Head of caudate nucleus (tissue), 42 donors: ENCODE measurements at places on chromosomes 5 and 9.
A peak's percentile ranks its signal among the peaks of the same experiment; 100 is the strongest.

GRCh38 chr5:132825834-132826391 lies 4.5 kb downstream of the SHROOM1 start:
- no peak for DNase-seq

DNA sequence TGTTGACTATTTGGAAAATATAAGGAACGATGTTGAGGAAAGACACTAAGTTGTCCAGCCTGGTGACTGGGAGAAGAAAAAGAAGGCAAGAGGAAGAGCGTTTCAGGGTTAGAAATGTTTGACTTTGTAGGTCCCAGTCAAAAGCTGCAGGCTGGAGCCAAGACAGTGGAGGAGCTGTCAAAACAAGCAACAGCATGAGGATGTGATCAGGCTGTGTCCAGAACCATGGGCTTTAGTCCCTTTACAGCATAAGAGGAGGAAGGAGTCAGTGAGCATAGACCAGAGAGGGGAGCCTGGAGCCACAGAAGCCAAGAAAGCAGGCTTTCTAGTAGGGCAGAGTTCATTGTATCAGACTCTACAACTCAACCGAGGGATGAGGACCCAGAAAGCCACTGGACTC lies 658.5 kb downstream of the BNC2 start:
- no peak for DNase-seq

DNA sequence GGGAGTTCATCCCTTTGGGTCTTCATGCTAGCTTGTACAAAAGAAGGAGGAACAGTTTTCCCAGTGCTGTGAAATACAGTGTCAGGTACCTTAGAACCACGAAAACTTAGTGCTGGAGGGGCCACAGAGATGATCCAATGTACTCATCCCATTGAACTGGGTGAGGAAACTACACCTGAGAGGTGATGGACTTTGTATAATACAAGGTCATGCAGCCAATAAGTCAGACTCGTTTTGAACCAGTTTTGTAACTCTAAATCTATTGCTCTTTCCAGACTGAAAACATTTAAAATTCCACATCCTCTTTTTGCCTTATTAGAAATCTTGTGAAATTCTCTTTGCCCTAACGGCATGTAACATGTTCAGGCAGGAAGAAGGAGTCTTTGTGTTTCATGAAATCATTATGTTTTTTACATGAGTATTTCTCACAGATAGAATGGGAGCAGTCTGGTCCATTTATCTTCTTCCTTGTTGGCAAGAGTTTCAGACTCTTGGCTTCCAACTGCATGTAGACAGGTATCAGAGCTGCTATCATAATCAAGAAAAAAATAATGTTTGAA lies 146.8 kb upstream of the FBXL7 start:
- DNase-seq: no peak

DNA sequence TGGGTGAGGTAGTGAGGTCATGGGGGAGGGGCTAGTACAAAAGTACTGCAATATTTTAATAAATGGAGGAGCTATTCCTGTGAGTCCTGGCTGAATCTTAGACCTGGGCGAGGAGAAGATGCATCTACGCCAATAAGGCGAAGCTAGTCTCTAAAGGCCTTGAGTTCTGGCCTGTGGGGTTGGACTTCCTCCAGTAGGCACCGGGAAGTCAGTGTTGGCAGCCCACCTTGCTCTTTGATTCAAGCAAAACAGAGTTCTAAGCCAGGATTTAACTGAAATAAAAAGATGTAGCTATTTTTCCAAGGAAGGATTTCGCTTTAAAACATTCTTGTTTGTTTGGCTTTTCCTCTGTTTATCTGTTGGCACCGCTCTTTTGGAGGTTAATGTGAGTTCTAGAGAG lies 244.6 kb downstream of the KIF4B start:
- DNase-seq: no peak

DNA sequence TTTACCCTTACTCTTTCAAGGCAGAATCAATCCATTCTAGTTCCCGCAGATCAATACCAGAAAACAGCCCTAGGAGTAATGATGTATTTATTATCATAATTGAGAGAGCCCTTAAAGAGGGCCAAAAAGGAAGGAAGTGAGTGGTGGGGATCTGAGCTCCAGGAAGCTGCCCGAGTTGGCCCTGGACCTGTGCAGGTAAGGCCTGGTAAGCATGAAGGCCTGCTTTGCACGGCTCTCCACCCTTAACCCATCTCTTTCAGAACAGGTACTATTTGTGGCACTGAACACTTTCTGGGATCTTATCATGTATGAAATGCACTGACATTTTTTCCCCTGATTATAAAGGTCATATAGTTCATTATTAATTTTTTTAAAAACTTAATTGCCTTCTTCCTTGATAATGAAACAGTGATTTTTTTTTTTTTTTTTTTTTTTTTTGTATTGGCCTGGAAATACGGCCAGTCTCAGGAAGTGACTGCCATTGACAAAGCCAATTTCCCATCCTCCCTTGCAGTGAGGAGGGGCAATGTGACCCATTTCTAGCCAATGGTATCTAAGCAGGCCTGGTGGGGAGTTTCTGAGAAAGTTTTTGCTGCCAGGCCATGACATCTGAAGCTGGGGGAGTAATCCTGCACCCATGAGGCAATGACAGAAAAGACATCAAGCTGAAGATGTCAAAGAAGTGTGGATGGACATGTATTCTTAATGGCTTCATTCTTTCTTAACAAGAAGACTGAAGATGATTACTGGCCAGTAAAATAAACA lies 6.3 kb upstream of the MVB12B start:
- DNase-seq: no peak

DNA sequence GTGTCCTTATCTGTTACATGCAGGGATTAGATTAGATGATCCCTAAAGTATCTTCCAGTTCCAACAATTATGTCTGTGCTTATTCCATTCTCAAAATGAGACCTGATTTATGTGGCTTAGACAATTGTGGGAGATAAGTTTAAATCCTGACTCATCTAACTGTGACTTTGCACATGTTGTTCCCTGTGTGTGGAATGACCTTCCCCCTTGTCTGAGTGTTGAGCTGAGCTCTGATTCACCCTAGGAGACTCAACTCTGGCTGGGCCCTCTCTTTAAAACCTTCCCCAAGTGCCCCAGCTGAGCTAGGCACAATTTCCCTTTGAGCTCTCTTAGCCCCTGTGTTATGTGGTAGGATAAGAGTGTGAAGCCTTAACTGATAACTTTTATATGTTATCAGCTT lies 118.9 kb upstream of the ELL2 start:
- no peak for DNase-seq

GRCh38 chr5:159451197-159452052 lies 121.1 kb upstream of the IL12B start:
- no peak for DNase-seq

DNA sequence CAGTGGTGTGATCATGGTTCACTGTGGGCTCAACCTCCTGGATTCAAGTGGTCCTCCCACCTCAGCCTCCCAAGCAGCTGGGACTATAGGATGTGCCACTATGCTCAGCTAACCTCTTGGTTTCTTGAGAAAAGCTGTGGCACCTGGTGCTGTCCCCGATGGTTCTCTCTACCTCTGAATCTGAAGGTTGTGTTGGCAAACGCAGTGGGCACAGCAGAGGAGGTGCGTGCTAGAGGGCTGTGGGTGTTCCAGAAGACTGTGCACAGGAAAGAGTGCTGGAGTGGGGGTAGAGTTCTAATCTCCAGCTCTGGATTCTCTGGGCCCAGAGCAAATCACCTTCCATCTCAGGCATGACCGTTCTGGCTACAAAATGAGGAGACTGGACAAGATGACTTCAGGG lies 12.5 kb downstream of the RGS3 start:
- no peak for DNase-seq

DNA sequence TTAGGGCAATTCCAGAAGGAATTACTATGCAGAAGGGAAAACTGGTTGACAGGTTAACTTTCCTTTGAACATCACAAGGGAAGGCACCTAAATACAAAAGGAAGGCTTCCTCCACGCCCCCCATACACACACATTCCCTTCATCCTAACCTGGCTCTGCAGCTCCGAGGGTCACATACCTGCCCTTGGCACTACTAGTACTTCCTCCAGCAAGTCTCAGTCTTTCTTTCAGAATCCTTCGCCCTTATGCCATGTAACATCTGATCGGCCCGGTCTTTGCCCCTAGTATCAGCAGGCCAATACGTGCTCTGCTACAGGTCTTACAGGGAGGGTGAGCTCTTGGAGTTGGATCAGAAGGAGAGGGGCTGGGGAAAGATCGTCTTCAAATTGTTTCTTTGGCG lies 1.6 kb upstream of the MARCHF6 start:
- no peak for DNase-seq

- DNase-seq: peak; percentile 62
These were observed at the start of gene GLDC for GRCh38 chr9:6645355-6646292. Gene GLDC, minus strand, starts transcription at chr9:6645729. Its CDS starts 230 bp downstream, at chr9:6645499.

DNA sequence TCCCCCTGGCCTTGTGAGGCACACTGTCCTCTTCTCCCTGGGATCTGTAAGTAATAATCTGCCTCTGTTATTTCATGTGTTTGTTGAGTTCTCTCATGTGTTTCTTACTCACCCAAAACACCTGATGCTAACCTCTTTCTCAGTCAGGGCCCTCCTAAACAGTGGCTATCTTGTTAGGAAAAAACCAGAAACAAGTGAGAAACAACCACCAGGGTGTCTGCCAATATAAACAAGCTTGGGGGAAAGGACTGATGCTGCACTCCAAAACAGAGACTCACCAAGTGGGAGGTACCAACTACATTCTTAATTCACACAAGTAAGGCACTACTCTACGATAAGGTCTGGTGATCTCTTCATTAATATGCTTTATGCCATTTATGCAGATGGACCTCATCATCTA lies 564.4 kb downstream of the SEMA5A start:
- DNase-seq: no peak
